ENCODE measurements at places on chromosomes 2 and 18.

DNA sequence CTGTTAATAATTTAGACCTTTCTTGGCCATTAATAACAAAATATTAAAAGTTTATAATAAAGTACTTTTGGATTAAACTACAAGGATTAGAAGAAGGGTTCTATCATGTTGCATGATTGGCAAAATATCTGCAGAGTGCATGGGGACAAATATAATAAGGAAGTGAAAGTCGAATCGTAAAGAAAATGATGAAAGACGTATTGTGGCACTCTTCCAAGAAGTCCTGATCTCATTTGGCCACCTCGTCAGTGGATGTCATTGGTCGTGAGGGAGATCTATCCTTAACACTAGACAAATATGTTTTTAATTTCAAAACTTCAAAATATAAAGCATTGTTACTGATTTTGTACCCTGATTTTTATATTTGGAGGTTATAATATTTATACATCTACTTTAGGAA is 197.7 kb upstream of the STON1 start:
- no peak for DNase-seq

DNA sequence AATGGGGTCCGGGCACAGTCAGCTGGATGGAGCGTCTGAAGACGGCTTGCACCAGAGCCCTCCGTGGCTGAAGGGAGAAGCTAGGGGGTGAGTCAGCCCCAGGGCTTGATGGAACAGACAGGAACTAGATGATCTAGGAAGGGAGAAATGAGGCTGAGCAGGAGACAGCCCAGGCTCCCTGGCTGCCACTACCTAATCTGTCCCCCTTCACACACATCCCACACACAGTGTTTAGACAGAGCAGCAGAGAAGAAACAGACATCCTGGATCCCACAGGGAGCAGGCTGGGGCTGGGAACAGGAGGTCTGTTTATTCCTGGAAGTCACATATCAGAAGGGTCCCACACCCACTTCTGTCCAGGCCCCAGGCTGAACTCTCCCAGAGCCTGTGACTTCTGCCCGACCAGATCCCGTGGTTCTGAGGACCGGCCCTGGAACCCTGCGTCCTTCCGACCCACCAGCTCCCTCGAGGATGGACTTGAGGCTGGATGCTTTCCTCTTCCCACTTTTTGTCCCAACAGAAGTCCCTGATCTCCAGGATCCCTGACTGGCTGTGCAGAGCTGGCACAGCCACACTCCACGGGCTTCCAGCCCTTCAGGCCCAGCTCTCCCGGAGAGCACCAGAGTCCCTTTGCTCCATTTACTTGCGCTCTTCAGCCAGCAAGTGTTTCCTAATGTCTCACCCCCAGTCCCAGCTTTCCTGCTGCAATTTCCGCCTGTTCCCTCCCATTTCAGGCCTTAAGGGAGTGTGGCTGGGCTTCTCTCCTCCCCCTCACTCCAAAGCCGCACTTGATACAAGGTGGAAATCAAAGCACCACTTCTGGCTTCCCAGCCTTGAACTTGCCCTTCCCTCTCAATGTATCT is 1.5 kb upstream of the GPBAR1 start:
- DNase-seq: no peak

GRCh38 chr2:17894556-17894955 is 16.1 kb downstream of the KCNS3 start:
- no peak for DNase-seq

DNA sequence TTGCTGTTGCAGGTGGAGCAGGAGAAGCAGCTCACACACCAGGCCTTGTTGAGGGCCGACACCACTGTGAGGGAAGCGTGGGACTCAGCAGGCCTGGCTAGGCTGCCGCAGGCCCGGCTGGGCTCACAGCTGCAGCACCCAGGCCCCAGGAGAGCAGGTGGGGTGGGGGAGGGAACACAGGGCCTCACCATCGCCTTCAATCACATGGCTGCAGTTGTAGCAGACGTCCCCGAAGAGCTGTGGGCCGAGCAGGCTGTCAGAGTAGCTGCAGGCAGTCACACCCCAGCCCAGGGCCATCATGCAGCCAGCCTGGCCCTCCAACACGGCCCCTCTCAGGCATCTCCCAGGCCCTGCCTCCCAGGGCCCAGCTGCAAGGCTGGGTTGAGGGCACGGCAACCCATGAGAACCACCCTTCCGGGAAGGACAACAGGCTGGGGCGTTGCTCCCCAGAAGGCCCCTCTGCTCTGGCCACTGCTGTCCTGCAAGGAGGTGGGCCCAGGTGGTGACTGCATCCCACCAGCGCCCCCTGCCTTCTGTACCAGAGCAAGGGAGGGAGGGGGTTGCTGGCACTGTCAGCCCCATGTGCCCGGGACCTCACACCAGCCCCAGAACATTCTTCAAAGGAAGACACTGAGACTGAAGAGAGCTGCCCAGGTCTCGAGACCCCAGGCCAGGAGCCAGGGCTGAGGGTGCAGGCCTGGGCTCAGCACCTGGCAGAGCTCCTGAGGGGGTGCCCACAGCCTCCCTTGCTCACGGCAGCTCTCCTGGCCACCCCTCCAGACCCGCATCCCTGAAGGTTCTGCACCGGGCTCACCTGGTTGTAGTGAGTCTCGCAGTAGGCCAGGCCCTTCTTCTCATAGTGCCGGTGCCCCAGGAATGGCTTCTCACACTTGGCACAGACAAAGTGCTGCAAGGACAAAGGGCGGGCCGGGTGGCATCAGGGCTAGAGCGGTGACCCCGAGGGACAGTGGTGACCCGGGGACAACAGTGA is 5.6 kb upstream of the GPR17 start:
- no peak for DNase-seq

- DNase-seq: no peak
Measured at GRCh38 chr2:162111958-162112850, 38.2 kb upstream of the DPP4 start.

GRCh38 chr2:64243081-64244036 is 99.1 kb upstream of the PELI1 start:
- no peak for DNase-seq

DNA sequence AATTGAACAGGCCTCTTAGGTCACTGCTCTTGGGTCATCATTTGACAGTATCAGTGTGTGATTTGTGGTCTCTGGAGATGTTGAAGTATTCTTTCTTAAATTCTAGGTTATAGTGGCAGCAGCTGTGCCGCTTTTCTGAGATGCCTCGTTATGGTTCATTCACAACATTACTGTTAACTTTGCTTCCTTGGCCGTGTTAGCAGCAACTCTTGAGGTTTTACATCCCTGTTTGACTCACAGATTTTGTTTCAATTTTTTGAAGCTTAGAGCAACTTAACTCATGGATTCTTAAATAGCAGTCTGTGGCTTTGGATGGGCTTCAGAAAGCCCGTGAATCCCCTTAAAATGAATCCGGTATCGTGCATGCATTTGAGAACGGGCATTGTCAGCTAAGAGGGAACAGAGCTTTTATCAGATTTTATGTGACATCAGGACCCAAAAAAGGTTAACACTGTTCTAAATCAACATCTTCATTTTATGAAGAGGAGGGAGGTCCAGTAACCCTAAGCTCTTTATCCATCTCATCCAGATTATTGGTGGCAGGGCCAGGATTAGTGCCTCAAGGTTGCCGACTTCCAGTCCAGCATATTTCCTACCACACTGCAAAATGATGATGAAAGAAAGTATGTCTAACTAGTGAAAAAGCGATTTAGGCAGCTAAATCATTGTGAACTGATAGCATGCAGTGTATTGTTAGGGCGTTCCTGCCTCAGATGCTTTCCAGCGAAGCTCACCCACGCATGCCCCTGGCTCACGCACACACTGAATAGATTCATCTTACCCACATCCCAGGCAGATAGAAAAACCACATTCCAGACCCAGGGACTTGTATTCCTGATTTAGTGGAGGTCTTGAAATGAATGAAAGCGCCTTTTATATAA is 5.1 kb downstream of the TRIB2 start:
- no peak for DNase-seq

GRCh38 chr2:236866542-236867340 is 218.9 kb upstream of the COPS8 start:
- no peak for DNase-seq

DNA sequence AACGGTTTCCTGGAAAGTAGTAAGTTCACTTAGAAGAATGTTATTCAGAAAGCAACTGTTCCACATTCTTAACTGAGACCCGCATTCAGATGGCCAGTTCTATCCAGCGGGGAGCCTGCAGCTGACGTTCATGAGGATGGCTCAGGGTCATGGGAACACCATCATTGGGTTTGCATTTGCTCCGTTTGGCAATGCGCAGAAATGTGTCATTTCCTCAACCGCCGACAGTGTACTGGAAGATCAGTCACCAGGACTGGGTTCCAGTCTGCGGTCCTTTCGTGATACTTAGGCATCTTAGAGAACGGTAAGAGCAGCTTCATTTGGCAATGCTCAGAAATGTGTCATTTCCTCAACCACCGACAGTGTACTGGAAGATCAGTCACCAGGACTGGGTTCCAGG is 104.0 kb downstream of the DNER start:
- DNase-seq: no peak

DNA sequence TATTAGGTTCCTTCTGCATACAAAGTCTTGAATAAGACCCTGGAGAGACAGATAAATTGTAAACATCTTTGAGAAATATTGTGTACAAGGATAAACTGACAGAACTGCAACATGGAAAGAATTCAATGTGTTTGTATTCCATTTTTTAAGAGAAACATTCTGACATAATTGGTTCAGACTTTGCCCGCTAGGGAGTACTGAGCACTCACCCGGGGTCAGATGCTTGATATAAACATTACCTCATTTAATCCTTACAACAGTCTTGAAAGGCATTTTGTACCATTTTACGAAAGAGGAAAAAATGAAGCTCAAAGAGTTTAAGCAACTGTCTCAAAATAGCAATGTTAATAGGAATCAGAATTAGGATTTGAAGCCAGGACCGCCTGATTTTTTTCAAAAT is 416.7 kb upstream of the CRIM1 start:
- DNase-seq: no peak

- DNase-seq: no peak
Measured at GRCh38 chr2:70707706-70708105, 60.3 kb downstream of the ADD2 start.

DNA sequence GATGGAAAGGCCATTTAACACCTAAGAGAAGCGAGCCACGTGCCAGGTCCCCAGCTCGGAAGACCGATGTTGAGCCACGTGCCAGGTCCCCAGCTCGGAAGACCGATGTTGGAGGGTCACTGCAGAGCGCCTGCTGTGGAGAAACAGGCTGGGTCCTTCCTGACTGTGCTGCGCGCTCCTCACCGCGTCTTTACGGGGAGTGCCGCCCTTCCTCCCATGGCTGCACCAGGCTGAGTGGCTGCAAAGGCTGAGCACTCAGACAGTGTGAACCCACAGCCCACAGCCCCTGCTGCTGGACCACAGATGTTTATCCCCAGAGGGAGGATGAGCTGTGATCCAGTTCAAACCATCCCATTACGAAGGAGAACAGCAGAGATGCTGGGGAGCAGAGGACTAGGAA is 55.7 kb downstream of the RTP5 start:
- DNase-seq: no peak

DNA sequence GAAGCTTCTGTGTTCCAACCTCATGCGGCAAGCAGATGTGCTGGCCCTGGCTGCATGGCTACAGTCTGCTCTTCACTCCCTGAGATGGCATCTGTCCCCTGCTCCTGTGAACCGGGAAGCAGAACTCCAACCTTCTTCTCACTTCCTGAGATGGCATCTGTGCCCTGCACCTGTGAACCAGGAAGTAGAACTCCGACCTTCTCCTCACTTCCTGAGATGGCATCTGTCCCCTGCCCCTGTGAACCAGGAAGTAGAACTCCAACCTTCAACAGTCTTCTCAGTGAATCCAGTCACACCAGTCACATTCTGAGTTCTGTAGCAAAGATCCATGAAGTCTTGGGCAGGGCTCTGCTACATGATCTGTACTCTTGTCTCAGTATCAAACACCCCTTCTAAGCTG is 887.2 kb upstream of the KLHL29 start:
- DNase-seq: no peak

- no peak for DNase-seq
Measured at GRCh38 chr2:138871312-138871711, 91.1 kb upstream of the NXPH2 start.

DNA sequence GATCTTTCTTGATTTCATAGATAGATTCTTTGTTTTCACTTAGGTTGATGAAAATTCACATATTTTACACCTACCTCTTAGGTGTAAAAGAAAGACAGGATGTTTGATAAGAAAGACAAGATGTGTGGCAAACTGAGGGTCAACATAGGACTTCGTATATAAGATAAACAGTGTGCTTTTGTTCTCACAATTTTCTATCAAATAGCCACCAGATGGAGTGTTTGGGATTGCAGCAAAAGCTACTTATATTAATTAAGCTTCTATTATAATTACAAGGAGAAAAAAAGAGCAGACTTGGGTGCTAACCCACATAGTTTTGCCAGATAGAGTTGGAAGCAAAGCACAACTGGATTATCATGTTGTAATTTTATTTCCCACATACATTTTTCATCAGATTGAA is 232.9 kb downstream of the CDH7 start:
- no peak for DNase-seq

GRCh38 chr18:48540251-48541025 is 1.6 kb downstream of the CTIF start:
- DNase-seq: peak; percentile 26

DNA sequence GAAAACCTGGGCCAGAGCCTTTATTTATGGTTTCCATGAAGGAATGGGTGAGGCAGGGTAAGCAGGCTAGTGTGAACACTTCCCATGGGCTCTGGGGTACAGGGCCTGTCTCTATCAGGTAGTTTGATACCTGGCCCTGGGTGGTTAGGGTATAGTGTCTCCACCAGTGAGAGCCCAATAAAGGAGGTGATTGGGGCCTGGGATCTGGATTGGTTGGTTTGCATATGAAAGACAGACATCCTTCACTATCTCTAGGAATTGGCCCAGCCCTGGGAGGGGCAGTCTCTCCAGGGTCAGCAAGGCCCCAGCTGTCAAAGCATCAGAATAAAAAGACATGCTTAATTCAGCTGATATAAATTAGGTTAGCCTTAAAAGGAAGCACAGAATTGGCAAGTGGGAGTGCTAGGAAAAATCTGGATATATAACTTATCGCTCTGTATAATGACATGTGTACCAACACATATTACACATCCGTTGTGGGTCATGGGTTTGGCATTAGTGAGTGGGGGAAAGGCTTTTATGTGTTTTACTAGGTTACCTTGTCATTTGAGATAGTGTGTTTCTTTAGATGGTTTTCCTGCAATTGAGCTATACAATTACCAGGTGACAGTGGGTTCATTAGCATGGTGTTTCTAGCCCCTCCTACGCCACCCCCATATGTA is 18.5 kb upstream of the TMEM178A start:
- no peak for DNase-seq

DNA sequence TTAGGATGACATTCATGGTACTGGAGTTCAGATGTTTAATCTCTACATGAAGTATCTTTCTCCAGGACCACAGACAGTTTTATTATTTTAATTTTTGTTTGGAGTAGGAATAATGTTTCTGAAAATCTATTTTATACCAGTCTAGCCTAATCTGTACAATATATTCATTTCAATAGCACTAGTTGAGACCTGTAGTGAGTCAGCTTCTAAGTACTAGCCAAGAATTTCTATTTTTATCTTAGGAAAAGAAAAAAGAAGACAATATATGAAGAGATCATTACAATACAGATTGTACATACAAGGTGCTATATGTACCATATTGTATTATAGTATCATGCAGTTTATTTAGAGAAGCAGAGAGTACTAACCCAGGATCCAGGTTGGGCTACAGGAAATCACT is 826.9 kb upstream of the PIK3C3 start:
- no peak for DNase-seq

GRCh38 chr2:58206785-58207184 is 34.3 kb downstream of the FANCL start:
- no peak for DNase-seq
